ENCODE measurements at places on chromosomes 6 and 20.

DNA sequence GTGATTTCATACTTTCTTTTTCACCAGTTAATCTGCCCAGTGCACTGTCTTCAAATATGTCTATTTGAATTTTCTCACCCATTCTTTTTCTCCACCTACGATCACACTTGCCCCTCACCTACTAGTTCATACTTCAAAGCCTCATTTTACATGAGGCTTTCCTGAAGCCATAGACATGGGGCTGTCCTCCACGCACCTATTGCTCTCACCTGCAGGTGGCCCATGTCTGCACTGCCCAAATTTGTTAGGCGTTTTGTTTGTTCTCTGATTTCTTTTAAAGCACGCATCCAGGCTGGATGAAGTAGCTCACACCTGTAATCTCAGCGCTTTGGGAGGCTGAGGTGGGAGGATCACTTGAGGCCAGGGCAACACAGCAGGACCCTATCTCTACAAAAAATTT, 106.8 kb upstream of the RIPOR2 start:
- DNase-seq = no peak

DNA sequence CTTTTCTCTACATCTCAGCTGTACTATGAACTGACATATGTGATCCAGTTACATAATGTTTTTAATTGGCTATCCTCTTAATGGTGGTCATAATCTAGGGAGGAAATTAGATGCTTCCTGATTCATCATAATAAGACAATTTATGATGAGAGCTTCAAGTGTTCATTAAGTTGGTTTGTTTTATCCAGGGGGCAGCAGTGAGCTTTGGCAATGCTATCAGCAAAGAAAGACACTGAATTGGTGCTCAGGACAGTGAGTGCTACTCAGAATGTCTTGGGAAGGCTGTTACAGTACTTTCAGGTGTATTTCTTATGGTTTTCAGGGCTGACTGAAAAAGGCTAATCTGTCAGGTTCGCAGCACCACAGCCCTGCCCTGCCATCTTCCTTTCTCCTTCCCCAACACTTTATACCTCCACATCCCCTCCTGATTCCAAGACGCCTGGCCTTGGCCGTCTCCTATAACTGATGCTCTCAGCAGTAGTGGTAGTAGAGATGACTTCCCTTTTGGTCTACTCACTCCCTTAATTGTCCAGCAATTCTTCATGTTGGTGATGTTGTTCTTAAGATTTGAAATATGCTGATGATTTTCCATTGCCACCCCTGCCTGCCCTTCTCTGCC, 67.0 kb upstream of the TNFAIP3 start:
- no peak for DNase-seq

DNA sequence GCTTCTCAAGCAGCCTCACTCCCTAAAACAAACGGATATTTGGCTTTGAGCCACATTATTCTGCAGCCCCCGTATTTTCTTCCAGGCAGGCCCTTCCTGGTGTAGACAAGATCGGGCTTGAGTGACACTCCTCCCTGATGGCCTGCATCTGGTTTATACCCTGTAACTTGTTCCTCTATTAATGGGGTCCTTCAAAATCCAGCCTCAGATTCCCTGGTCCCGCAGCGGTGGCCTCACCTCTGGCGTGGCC, 375 bp upstream of the TMEM14C start:
- DNase-seq = no peak

GRCh38 chr20:6768228-6769140, 998 bp downstream of the BMP2 start:
- peak; percentile 60 for DNase-seq

- peak; percentile 64 for DNase-seq
Observed at GRCh38 chr6:18147160-18147559, 7.7 kb downstream of the TPMT start.

DNA sequence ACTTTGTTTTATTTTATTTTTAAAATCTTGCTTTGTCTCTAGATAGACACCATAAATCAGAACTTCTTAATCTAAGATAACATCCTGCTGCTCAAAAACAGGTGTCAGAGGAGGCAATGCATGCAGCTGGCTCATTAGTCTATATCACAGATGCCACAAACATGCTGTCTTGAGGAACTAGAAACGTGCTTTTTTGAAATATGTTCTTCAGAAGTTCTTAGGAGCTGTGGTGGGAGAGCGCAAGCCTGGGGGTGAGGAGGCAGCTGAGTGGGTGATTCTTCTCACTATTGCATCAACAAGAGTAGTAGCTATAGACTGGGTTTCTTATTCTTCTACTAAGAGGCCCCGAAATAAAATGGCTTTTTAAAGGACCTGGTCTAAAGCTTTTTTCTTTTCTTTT, 23.4 kb downstream of the IL22RA2 start:
- no peak for DNase-seq

- DNase-seq = no peak
Observed at GRCh38 chr6:81934936-81935335, 182.5 kb upstream of the TENT5A start.

- no peak for DNase-seq
Observed at GRCh38 chr20:40678286-40678875, 10.7 kb downstream of the MAFB start.

GRCh38 chr20:40651151-40651550, 37.9 kb downstream of the MAFB start:
- peak; percentile 14 for DNase-seq

DNA sequence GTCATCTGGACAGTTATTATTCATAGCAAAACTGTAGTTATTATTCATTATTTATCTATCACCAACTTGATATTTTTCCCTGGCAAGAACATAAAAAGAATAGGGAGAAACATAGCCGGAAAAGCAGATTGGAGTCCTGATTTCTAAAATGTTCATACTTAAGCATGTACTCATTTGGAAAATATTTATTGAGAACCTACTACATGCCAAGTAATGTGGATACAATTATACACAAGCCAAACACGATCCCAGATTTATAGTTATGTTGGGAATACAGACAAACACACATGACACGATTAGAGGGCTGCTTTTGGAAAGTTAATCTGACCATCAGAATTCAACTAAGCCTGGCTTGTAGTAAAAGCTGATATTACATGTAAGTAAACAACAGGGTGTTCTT, 30.7 kb downstream of the ARHGAP18 start:
- DNase-seq = peak; percentile 44

DNA sequence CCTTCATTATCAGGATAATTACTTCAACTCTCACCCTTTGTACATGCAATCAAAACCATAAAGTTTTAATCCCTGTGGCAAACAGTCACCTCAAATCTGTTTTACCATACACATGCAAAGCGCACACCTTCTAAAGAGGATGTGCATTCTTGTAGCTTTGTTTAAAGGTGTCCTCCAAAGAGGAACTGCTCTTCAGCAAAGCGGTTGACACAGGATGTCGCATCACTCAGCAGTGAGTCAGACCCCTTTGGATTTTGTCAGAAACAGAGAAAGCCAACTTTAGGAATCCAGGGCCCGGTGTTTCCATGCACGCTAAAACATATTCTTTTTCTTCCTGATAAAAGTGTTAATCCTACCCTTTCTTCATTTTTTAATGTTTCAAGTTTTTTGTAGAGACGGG, 268.3 kb upstream of the ARID1B start:
- DNase-seq = no peak

DNA sequence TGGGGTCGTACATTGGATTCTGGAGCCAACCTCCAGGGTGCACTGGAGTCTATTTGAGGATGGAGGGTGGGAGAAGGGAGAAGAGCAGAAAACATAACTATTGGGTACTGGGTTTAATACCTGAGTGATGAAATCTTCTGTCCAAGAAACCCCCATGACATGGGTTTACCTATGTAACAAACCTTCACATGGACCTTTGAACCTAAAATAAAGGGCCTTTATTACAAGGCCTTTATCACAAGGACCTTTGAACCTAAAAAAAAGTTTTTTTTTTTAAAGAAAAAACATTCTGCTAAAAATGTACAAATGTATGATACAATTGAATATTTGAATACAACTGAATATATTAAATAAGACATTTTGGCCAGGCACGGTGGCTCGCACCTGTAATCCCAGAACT, 38.1 kb upstream of the ZNF133 start:
- no peak for DNase-seq

DNA sequence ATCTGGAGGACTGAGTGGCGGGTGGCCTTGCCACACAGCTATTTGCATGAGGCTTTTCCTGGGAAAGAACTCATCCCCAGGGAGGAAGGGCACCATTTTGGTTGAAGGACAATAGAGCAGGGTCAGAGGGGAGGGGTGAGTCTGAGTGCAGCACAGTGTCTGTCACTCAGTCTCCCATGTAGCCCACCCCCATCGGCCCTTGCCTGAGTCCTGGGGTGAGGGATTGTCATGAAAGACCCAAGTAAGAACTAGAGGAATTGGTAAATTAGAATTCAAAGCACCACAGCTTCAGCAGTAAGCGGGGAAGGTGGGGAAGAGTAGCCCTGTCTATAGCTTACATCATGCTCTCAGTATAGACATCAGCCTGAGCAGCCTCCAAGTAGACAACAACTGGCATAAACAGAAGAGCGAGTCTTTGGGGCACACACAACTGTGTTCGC, 90.4 kb upstream of the TMEM30A start:
- no peak for DNase-seq

- peak; percentile 44 for DNase-seq
Observed at GRCh38 chr6:45741437-45742171, 274.1 kb downstream of the CLIC5 start.

DNA sequence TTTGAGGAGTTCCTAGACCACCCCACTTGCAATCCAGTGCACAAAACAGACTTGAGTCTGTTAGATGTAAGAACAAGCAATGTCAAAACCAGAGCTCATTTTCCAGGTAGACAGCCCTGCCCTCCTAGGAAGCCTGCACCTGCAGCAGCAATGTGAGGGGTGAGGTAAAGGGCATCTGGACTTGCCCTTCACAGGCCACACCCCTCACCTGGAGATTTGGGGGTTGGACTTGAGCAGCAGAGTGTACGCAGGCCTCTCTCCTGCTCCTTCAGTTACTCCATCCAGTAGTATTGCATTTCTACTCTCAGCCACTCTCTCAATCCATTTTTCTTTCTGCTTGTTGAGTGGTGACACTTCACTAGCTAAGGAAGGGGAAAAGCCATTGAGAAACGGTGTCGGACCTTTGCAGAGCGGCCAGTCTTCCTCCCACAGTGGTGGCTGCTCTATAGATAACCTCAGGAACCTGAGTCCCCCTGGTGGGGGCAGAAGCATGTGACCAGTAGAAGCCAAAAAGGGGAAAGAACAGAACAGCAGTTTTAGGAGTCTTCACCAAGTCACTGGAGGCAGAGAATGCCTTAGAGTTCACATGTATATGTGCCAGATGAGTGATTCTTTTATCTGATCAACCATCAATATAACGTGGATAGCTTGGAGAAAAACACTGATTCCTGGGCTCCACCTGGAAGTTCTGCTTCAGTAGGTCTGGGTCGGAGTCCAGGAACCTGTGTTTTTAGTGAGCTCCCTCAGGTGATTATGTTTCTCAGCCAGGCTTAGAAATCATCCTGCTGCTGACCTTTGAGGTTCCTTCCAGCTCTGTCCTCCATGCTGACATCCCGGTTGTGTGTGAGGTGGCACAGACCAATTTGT, 28.0 kb downstream of the ARFGEF2 start:
- DNase-seq = no peak

DNA sequence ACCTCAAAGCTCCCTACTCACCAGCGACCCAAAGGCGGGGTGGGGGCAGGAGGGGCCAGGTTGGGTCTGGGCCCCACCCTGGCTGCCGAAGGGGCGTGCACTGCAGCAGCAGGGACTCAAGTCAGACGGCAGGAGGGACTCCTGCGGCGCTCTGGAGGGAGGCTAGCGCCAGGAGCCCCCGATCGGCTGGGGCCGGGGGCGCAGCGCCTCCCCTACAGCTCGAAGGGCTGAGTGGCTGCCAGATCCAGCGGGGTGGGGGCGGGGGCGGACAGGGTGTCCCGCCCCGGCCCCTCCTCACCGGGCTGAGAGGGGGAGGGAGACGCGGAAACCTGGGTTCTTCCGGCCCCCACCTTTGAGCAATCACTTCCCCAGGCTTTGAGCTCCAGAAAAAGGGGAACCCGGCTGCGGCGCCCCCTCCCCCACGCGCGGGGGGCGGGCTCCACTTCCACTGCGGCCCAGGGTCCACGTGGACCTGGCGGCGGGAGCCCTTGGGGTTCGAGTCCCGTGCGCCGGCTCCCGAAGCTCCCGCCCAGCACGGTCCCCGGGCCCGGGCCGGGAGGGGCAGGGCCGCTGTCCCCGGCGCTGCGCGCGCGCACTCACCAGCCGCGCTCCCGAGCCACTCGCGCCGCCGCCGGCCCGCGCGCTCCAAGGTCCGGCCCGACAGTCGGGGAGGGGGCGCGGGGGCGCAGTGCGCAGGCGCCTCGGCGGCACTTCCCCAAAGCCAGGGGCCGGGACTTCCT, at the start of gene RGS19:
Gene RGS19 (minus strand): TSS at position 246 of the 740 bp plus-strand sequence. CDS start 2,632 bp downstream, outside the sequence.
- peak; percentile 62 for DNase-seq

DNA sequence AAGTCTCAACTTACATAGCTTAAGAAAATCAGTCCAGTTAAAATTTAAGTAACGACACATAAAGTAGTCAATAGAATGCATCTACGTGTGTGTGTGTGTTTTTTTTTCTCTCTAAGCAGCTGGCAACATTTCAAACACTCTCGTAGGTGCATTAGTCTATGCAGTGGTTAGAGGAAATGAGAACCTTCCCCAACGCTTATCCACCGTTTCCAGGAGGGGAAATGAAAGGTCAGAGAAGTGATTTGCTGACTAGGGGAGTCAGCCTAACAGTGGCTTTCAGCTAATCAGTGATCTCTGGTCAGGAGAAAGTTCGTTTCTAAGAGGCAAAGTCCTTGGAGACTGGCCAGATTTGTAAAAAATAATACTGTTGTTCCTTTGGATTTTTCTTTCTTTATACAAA, 806.6 kb downstream of the C6orf118 start:
- DNase-seq = no peak

GRCh38 chr6:52964318-52964717, 30.8 kb downstream of the GSTA4 start:
- DNase-seq = no peak

GRCh38 chr20:9903048-9903655, 64.3 kb upstream of the PAK5 start:
- DNase-seq = no peak

DNA sequence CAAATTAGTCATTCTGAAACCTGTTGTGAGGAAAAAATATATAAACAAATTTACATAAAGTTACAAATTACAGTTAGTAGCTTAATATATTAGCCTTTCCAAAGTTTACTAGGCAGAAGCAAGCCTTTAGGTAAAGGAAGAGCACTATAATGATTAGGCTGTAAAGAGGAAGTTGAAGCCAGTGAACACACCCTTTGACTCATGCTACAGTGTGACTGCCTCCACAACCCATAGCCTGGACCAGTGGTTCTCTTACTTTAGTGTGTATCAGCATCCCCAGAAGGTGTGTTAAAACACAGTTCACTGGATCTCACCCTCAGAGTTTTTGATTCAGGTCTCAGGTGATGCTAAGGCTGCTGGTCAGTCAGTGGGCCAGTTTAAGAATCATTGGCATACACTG, 91.4 kb upstream of the DEFB112 start:
- no peak for DNase-seq

DNA sequence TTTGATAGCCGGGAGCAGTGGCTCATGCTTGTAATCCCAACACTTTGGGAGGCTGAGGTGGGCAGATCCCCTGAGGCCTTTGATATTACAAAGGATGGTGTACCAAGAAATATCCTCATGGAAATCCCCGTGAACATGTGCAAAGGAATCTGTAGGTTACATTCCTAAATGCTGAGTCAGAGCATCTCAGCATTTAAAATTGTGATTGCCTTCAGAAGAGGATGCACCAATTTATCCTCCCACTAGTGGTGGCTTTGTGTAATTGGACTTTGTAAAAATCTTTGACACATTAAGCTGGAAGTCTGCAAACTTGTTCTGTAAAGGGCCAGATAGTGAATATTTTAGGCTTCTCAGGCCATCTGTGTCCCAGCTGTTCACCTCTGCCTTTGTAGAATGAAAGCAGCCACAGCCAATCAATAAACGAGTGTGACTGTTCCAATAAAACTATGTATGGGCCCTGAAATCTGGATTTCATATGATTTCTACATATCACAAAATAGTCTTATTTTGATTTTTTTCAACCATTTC, 11.8 kb downstream of the TMEM14B start:
- peak; percentile 91 for DNase-seq

Measured in foreskin fibroblast (primary cell).